ENCODE measurements at places on chromosomes 2 and 18.

GRCh38 chr18:78540636-78541529 lies 438.7 kb upstream of the SALL3 start:
- DNase-seq: no peak

GRCh38 chr2:173513107-173513727 lies 158.5 kb downstream of the CDCA7 start:
- no peak for DNase-seq

DNA sequence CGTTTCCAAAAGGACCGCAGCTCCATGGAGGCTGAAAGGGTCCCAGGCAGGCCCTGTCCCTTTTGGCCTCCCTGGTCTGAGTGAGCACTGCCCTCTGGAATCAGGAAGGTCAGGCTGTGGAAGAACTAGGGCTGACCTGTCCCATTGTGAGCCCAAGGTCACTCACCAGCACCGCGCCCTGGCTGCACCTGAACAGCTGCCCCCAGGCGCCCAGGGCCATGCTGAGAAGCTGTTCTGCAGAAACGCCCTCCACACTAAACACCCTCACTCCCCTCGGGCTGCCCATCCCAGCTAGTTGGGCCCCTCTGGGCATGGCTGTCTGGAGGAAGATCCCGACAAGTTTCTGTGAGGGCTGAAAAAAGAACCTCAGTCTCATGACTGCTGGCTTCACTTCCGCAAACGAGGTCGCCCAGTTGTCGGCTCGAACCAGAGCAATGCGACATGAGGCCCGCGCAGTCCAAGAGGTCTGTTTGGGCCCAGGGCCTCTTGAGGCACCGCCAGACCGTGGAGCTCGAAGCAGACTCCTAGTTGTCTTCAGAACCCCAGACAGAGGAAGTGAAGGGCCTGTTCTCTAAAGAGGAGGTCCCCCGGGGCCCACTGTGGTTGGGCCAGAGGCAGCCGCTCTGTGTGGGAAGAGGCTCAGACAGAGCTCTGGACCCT lies 64.4 kb downstream of the INPP5D start:
- no peak for DNase-seq

DNA sequence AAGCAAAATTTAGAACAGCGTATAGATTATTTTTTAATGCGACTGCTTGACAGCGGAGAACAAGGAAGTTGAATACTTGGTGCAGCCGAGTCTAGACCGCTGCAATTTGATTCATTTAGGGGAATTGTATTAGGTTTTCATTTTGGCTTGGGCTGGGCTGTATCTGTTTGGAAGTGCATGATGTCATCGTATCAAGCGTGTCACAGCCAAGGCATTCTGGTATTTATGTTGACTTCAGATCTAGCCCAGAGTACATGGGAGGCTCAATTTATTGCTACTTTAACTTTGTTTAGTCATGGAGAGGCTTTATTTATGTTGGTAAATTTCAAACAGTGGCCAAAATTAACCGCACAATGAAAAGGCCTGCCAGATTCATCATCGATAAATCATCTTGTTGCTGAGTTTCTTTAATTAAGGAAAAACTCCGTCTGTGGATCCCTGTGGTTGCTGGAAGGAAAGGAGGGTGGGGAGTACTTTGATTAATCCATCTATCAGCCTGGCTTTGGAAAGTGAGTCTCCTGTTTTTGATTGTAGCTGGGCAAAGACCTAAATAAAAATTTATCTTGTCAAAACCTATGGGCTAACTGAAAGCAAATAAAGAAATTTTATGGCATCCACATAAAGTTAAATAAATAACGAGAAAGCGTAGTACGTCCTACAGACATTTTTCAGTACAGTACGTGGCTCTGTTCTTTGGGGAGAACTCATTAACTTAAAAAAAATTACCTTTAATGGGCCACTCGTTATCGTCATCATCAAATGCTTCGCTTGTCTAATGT lies 230.4 kb upstream of the SPRED2 start:
- no peak for DNase-seq

DNA sequence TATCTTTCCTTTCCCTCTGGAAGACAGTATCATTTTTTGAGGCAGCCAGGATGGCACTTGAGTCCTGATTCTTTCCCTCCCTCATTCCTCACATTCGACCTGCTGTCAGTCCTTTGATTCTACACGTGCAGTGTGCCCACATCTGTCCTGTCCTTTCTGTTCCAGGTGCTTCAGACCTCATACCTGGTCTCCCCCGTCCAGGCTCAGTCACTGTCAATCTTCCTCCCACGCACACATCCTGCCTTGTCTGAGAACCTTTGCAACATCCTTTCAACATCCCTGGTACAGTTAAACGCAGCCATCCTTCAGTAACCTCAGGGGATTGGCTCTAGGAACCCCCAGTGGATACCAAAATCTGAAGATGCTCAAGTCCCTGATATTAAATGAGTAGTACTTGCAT lies 10.1 kb downstream of the BCL2 start:
- no peak for DNase-seq

GRCh38 chr2:6495466-6495865 lies 370.2 kb downstream of the CMPK2 start:
- DNase-seq: no peak

DNA sequence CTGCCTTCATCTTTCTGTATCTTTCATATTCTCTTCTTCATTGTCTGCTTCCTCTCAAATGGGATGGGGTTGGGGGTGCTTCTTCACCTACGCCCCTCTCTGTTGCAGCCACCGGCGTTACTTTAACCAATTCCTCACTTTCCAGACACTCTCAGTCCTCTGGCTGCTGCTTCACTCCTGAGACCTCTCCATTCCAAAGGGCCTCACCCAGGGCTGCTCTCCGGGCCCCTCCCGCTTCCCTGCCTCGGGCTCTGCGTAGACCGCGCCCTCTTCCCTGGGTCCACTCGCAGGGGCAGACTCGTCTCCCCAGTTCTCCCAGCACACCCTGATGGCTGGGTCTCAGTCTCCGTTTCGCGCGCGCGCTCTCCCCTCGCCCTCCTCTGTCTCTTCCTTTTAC lies 926 bp downstream of the SERPINB8 start:
- no peak for DNase-seq

GRCh38 chr2:17160594-17160993 lies 357.6 kb downstream of the RAD51AP2 start:
- no peak for DNase-seq

All from NCI-H1436 treated with DMSO at 0.1 percent for 48 hours (cell line).